ENCODE measurements at places on chromosomes 13 and 19.

GRCh38 chr13:66951426-66951825, 278.7 kb downstream of the PCDH9 start:
- DNase-seq: no peak

DNA sequence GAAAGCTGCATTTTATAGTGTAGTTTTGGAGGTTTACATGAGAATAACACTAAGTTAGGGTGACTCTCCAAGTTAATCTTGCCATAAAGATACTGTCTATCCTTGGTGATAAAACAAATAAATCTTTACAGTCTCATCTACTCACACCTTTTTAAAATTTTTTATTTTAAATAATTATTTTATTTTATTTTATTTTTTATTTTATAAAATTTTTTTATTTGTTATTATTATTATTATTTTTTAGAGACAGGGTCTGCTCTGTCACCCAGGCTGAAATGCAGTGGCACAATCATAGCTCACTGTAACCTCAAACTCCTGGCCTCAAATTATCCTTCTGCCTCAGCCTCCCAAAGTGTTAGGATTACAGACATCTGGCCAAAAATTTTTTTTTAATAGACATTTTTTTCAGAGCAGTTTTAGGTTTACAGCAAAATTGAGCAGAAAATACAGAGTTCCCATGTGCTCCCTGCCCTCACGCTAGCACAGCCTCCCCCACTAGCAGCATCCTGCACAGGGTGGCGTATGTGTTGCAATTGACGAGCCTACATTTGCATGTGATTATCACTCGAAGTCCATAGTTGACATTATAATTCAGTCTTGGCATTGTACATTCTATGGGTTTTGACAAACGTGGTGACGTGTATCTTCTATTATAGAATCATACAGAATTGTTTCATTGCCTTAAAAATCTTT, 41.0 kb downstream of the RASL11A start:
- DNase-seq: no peak

DNA sequence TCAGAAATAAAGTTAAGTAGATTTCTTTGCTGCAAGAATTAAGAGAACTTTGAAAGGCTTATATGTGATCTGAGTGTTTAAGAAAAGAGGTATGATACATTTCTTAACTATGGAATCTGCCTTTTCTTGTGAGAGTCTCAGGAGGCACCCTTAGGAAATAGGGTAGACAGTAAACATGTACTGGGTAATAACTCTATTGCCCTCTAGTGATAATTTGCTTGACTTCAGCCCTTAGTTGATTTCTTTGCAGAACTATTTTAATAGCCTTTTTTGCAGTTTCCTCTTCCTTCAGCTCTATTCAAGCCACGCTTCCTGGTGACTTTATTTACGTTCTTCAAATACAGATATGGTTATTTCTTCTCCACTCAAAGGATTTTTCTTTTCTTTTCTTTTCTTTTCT, 37.0 kb upstream of the CCNA1 start:
- no peak for DNase-seq

GRCh38 chr13:94352057-94352456, 127.4 kb downstream of the DCT start:
- DNase-seq: no peak

DNA sequence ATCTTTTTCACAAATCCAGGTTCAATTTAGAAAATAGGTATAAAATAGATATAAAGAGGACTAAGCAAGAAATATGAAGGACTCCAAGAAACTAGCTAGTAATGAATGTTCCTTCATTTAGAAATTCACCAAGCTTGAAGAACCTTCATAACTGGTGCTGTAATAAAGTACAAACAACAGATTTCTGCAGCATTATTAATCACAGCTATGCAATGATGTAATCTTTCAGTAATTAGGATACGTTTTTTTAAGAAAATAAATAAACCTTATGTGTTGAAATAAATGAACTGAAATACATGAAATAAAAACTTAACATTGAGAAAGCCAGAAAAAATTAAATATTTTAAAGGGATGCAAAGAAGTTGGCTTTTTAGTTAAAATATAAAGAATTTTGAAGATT, 236.1 kb downstream of the RGCC start:
- no peak for DNase-seq

- no peak for DNase-seq
Observed at GRCh38 chr19:991174-991931, 7.2 kb downstream of the WDR18 start.

- DNase-seq: no peak
Observed at GRCh38 chr13:21526707-21527540, 67.8 kb upstream of the ZDHHC20 start.

DNA sequence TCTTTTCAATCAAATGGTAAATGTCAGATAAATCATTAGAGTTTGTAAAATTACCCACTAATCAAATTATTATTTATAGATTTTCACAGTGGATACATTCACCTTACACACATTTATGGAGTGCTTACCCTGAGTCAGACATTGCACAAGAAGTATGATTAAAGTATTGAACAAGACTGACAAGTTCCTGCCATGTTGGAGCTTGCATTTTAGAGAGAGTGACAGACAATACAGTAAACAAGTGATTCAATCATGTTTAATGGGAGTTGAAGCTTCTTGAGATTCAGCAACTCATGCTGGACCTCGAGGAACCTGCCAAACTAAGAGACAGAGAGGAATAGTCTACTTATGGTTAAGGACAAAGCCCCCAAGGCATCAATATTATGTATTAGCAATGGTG, 487.8 kb downstream of the PCDH17 start:
- DNase-seq: no peak

DNA sequence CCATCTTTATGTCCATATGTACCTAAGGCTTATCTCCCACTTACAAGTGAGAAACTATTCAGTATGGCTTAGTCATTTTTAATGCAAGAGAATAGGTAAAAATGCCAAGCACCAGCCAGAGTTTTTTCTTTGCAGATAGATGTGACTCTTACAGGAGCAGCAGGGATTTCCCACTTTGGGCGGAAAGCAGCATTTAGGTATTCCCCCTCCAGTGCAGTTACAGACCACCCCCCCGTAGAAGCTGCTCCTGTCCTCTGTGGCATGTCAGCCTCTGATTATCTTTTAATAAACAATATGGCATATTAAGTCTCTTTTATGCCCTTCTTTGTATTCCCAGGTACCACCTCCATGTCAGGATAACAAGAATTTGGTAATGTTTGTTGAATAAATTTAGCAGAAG, 24.7 kb upstream of the USPL1 start:
- DNase-seq: no peak
